ENCODE measurements at places on chromosomes 2 and 18. TPM values are rescaled to one million over a fixed set of nuclear protein-coding genes. Genes with fewer than 3 reads are reported as not detected.

Gene ADD2
- polyA plus RNA-seq, result 0.18 TPM

Gene FTCDNL1
- polyA plus RNA-seq, result 1.4 TPM

Gene RPE
- polyA plus RNA-seq, result 16.5 TPM

Gene GAD1
- polyA plus RNA-seq, result not detected

Gene ASAP2
- not detected for polyA plus RNA-seq

Gene ASB18
- not detected for polyA plus RNA-seq

Gene CD207
- polyA plus RNA-seq, result not detected

Gene ECEL1
- not detected for polyA plus RNA-seq

Gene SERPINB13
- not detected for polyA plus RNA-seq

Gene POU3F3
- polyA plus RNA-seq, result not detected

Gene ALKAL2
- polyA plus RNA-seq, result not detected

Gene CNPPD1
- polyA plus RNA-seq, result 74.3 TPM

Gene OR6B2
- not detected for polyA plus RNA-seq

Gene ATP9B
- 23.4 TPM for polyA plus RNA-seq

Gene AQP12A
- not detected for polyA plus RNA-seq

Gene NETO1
- polyA plus RNA-seq, result not detected

Gene UPP2
- polyA plus RNA-seq, result not detected

Gene SERPINB10
- not detected for polyA plus RNA-seq

Gene DOK1
- 24.0 TPM for polyA plus RNA-seq

Gene CDKL4
- not detected for polyA plus RNA-seq

Gene TMEM247
- polyA plus RNA-seq, result not detected

Gene MC2R
- polyA plus RNA-seq, result not detected

Gene TRIM43
- not detected for polyA plus RNA-seq

Gene PRADC1
- polyA plus RNA-seq, result 27.2 TPM

Gene PLEK
- 135 TPM for polyA plus RNA-seq

Gene CMPK2
- 10.9 TPM for polyA plus RNA-seq

Gene DPYSL5
- not detected for polyA plus RNA-seq

Gene LGALSL
- 0.72 TPM for polyA plus RNA-seq

All from CD8-positive, alpha-beta memory T cell (primary cell).